Kidney epithelial cell (primary cell): ENCODE measurements at places on chromosomes 11 and 22.

DNA sequence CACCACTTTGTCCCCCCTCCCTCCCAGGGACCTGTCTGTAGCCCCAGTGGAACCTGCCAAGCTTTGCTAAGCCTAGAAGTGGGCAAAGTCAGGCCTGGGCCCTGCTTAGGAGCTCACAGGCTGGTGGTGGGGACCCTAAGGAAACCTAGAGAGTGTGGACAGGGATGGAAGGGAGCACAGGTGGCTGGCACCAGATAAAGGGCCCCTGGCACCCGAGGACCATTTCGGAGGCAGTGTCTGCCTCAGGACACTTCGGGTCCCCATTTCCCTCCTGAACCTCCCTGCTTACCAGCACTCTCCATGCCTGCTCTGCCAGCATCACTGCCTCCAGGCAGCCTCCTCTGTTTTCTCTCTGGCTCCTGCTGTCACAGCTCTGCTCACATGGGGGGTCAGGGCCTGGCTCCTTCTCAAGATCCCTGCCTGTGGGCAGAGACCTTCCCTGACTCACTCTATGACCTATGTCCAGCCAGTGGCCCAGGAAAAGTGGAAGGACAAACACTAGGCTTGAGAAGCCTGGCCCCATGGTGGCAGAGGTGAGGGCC, 13.6 kb upstream of the OMP start:
- DNase-seq, result no peak

DNA sequence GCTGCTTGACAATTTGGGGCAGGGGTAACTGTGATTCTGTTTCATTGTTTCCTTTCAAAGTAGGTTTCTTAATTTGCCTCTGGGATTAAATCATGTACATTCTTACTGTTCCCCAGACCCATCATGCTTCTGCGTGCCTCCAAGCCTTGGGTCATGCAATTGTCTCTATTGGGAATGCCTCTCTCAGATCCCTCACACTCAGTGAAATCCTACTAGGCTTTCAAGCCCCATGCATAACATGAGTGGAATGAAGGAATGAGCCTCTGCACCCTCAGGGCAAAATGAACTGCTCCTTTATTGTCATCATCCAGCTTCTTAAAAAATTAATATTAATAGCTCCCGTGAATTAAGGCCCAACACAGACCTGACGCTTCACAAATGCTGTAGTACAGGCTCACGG, 381.7 kb downstream of the TENM4 start:
- no peak for DNase-seq

GRCh38 chr11:20790622-20791021, 121.2 kb downstream of the NELL1 start:
- no peak for DNase-seq

GRCh38 chr22:29635734-29636357, 32.4 kb downstream of the NF2 start:
- peak; percentile 42 for DNase-seq

GRCh38 chr11:60334005-60334620, 7.1 kb downstream of the MS4A6E start:
- no peak for DNase-seq
